HFFc6 (cell line): ENCODE measurements at places on chromosomes 1 and 21. TPM values are rescaled to one million over a fixed set of nuclear protein-coding genes. Genes with fewer than 3 reads are reported as not detected.

Gene BARHL2
- total RNA-seq, result not detected in 3 replicates

DNA sequence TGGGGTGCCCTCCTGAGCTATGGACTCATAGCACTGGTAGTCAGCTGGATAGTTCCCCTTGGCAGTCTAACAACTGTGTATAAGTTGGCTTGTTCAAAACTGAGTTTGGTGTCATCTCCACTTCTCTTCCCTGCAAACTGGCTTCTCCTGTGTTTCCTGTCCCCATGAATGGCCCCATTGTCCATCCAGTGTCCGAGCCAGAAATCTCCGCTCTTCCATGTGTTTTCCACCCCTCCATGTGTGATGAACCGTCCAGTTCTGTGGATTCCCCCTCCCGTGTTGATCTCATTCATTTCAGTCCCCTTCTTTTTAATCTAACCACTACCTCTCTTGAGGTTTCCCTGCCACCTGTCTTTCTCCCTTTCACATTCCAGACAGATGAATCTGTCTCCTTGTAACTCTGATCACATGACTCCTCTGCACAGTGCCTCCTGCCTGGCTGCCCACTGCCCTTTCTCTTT lies 195.7 kb downstream of the ROR1 start:
- no peak for DNase-seq

DNA sequence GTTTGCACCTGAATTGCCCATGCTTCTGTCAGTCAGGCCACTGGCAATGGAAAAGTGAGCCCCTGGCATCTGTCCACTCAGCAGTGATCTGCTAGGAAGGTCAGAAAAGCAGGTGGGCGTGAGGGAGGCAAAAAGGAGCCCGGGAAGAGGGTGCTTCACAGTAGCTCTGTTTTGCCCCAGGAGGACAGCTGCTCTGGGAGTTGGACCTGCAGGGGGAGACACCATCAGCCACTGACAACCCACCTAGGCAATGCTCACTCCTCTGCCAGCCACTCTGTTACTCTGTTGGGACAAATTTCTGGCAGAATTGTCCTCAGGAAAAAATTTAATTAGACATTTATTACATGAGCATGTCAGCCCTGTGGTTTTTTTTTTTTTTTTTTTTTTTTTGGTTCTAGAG lies 146.4 kb downstream of the LRIG2 start:
- DNase-seq, result no peak

GRCh38 chr1:45359882-45360513 lies 19.8 kb upstream of the MUTYH start:
- peak; percentile 61 for DNase-seq

Gene AKR7A3
- total RNA-seq, result 0.19 to 0.46 TPM (median 0.29 TPM) in 3 replicates

- DNase-seq, result no peak
Measured at GRCh38 chr1:193462629-193463320, 276.4 kb upstream of the B3GALT2 start.

DNA sequence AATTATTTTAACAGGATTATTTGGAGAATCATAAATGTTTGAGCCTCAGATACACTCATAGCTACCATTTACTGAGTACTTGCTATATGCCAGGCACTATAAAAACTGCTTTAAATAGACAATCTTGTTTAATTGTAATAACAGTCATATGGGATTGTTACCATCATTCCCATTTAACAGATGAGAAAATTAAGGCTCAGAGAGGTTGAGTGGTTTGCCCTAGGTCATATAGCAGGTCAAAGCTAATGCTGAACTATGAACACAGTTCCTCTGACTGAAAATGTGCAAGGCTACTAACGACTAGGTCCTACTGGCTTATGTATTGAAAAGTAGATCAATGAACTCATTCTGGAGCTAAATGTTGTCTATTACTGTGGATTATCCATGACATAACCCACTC lies 63.4 kb downstream of the DDR2 start:
- no peak for DNase-seq

Gene METTL13
- total RNA-seq, result 24.1 and 25.7 TPM in 2 replicates
